ENCODE measurements at places on chromosomes 6 and 20.
A peak's percentile ranks its signal among the peaks of the same experiment; 100 is the strongest.

DNA sequence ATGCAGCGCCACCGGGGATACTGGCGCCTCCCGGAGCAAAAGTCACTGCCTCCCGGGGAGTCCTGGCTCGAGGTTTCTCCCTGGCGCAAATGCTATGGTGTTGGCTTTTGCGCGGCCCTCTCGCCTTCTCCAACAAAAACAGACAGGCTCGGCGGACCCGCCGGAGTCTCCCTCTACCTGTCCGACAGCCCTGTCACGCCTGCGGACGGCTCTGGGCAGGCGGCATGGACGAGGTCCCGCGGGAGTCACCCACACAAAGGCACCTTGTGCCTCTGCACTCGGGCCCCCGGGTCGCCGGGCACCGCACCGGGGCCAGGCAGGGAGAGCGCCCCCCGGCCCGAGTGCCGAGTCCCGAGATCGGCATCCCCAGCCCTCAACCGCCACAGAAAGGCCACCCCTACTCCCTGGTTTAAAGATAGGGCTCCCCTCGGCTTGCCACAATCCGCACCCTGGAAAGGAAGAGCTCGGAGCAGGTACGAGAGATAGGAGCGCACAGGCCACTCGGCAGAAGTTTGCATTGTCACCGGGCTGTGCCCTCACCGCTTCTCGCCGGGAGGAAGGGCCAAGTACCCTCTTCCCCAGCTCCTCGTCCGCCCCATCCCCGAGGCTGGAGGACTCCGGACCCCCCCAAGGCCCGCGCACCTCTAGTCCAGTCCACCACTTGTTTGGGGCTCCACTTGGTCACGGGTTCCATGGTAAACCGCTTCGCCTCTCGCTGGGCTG lies 903 bp downstream of the CNKSR3 start:
- DNase-seq = peak; percentile 7

DNA sequence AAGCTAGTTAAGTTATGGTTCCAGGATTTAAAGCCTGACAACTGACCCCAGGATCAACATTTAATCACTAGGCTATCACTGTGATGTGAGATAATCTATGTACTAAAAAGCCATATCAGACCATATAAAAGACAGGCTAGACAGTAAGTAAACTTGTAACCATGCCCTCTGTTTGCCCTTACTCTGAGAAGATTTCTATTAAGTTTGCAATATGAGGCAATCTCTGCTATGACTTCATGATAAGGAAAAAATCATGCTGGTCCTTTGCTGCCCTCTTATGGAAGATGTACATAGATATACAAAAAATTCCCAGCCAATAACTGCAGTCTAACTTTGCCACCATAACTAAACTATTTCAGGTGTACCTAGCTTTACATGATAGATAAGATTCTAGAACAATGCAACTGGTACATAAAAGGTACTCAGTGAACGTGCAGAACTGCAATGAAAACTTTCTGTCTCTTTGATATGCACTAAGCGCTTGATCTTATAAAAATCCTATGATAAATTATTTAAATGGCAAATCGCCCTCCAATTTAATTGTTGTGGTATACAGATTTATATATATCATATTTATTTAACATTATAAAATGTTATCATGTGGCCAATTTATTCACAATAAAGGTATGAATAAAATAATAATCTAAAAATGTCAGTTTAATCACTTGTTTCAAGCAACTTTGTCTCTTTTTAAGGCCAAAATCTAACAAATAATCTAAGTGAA lies 70.5 kb downstream of the FAM217A start:
- DNase-seq = no peak

DNA sequence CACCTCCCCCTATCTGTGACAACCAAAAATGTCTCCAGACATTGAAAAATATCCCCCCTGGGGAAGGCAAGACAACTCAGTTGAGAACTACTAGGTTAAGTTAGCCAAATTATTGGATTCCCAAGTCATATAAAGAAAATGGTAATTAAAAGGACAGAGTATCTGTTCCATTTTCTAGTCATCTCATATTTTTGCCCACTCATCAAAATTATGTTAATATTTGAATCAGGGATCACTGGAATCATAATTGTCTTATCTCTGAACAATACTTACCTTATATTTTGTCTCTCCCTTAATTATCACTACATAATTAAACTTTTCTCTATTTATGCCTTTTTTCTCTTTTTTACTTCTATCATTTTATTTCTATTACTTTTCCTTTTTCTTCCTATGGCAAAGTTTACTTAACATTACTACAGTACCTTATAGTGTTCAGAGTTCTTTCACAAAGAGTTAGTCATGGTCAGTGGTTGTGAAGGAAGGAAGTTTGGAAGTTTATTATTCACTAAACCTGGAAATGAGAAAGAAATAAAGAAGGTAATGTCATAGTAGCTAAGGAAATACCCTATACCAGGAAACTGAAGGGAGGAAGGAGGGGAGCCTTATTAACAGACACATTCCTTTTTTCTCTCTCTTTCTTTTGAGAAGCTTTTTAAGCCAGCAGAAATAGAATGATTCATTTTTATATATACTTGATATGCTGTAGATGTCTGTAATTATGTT lies 332.9 kb downstream of the COL12A1 start:
- DNase-seq = no peak

DNA sequence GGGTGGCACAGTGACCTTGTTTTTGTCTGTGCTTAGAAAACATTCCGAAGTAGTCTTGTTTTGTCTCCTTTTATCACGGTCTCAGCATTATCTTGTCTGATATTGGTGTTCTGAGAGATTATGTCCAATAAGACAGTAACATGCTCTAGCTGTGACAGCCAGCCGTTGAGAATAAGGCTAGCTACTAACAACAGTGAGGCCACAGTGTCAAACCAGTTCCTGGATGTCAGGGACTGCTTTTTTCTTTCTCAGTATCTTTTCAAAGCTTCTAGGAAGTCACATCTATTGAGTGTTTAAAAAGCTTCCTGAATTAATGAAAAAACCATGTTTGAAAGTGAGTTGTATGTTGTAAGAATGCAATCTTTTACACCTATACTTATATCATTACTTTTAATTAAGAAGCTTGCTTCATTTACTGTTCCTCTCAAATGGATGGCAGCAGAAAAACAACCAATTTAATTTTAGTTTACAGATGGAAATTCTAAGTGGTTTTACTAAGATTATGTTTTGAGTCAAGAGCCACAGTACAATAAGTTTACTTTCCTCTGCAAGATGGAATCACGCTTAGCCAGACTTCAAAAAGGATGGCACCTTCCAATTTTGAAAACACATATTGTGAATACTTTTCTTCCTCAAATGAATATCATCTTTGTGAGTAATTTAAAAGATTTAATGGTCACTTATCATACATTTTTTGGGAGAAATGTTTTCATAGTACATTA lies 53.1 kb downstream of the MAP3K7 start:
- DNase-seq = no peak

- no peak for DNase-seq
Measured at GRCh38 chr20:36736451-36737182, 9.3 kb downstream of the NDRG3 start.

GRCh38 chr20:4605166-4605565 lies 116.5 kb upstream of the PRND start:
- no peak for DNase-seq

DNA sequence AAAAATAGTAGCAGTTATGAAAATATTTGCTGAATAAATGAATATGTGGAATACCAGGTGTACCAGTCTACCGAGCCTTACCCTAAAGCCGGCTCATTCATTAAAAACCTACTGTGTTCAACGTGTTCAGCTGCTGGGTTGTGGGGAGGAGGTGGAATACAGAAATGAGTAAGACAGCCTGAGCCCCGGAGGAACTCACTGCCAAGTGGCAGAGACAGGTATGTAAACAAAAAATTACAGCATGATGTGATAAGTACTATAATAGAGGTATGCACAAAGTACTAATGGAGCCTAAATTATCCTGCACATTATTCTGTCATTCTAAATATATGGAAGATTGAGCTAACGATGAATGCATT lies 6.8 kb upstream of the ADTRP start:
- DNase-seq = no peak

DNA sequence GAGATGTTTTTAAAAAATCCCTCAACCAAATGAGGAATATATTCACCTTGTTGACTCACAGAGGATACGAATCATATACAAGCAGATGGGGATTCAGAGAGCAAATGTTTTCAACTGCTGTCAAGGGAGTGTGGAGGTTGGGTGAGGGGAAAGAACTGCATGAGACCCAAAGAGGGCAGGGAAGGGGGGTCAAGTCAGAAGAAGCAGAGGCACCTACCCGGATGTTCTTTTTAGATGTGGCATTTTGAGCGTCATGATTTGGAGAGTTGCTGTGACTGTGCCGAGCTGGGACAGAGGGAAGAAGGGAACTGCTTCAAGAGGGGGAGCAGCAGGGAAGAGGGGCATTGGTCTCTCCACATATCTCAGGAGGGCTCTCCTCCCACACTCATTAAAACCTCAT lies 191.3 kb upstream of the PROKR2 start:
- DNase-seq = no peak

- no peak for DNase-seq
Measured at GRCh38 chr6:45930420-45931040, 85.1 kb downstream of the CLIC5 start.

DNA sequence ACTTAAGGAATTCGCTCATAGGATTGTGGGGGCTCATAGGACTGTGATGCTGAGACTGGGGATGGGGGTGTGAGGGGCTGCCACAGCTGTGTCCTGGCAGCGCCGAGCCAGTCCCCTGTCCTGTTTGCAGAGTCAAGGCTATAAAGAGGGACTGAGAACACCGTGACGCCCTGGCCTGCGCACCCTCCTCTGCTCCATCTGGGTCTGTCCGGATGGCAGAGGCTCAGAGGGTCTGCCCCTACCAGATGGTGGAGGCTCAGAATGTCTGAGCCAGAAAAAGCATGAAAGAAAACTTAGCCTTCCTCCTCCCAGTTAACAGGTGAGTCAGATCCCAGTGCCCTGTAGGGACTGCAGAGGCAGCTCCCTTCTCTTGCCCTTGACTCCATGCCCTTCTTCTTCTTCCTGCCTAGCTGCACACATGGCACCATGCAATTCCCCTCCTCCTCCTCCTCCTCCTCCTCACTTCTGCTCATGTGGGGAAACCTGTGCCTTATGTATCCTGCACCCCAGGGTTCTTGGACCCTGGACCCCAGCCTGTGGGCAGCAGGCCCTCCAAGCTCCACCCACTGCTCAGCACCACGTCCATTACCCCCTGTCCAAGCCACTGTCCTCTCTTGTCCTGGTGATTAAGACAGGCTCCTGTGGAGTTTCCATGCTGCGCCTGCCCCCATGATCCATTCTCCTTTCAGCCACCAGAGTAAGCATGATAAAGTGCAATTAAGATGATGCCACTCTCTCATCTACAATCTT lies 410.0 kb upstream of the SULF2 start:
- DNase-seq = no peak

- DNase-seq = peak; percentile 19
Measured at GRCh38 chr6:167137881-167138280, 15.0 kb downstream of the CCR6 start.

DNA sequence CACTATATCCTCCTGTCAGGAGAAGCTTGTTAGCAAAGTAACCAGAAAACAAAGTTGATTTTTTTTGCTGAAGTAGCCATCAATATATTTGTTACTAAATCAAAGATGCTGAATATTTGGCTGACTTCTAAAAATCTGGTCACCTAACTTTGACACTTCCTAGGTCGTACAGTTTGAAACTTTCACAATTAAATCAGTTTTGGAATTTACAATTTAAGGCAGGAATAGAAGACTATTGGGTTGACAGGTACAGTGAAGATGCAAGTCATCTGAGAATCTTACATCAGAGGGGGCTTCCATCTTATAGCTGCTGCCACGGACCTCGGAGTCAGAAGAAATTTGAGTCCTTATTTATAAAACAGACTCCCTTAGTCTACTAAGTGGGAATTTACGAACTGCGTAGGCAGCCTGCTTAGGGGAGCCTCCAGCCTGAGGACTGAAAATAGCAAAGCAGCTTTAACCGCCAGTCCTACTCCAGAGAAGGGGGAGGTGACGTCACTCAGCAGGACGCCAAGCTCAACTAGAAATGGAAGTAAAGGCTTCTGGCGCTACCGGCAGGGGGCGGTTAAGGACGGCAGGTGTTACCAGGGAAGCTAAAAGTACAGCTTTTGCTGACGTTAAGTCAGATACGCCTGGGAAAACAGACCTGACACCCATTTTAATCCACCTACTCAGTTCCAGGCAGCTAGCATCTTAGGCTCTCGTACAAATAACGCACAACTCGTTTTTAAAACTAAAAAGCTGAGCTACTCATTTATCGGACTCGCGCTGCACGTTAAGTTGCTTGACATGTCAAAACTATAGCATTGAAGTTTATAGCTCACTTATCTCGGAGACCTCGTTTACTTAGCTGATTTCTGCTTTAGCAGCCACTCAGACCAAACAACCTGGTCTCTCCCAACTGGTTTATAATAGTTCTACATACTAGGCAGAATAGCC lies 61.1 kb upstream of the HFE start:
- DNase-seq = peak; percentile 74

DNA sequence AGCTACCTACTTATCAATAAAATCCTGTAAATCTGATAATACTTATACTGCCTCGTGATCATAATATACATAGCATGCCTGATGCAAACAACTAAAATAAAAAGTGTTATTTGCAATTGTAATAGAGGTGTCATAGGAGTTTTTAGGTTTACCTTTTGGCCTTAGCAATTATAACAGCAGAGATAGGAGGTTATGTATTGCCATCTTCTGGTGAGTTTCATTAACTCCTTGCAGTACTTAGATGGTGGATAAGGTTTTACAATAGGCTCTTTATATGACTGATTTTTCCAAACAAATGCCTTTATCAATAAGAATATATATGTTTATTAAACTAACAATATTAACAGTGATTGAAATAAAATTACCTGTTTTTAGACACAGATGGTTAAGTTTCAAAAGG lies 27.8 kb upstream of the MYCT1 start:
- no peak for DNase-seq

DNA sequence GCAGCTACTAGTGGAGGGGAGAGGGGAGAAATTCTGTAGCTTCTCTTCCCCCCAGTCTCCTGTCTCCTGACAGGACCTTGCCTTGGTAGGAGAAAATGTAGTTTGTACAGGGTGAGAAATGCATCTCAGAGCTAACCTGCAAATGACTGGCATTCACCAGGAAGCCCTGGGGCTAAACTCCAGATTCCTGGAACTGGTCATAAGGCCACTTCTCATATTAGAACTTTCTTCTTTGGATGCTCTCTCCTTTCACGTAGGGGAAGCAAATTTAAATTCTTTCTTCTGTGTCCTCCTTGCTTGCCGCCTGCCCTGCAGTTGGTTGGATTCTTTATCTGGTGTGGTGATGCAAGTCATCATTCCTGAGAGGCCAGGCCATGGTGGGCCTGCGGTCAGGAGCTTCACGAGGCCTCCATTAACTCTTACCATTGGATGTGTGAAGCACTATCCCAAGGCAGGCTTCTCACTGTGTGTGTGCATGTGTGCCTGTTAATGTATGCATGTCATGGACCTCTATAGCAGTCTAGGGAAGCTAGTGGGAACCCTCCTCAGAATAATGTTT lies 182.0 kb downstream of the PHF3 start:
- DNase-seq = no peak

DNA sequence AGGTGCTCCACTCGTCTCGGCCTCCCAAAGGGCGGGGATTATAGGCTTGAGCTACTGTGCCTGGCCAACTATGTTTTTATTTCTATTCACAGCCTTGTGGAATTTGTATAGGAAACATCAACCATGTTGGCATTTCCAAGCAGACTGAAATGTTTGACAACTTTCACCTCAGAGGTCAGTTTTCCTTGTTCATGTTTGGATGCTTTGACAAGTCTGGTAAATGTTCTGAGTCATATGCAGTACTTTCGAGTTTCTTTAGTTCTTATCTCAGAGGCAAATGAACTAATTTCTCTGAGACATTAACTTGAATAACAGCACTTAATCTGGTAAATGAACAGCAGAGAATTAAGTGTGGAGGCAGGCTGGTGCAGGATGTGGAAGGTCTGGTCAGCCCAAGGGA lies 373.4 kb upstream of the SYNCRIP start:
- no peak for DNase-seq
